Stimulated activated CD8-positive, alpha-beta memory T cell treated with anti-CD3 and anti-CD28 coated beads, Interleukin-4, amount 100 ng/mL, for 1 hour (primary cell): ENCODE measurements at places on chromosomes 5 and 9.

DNA sequence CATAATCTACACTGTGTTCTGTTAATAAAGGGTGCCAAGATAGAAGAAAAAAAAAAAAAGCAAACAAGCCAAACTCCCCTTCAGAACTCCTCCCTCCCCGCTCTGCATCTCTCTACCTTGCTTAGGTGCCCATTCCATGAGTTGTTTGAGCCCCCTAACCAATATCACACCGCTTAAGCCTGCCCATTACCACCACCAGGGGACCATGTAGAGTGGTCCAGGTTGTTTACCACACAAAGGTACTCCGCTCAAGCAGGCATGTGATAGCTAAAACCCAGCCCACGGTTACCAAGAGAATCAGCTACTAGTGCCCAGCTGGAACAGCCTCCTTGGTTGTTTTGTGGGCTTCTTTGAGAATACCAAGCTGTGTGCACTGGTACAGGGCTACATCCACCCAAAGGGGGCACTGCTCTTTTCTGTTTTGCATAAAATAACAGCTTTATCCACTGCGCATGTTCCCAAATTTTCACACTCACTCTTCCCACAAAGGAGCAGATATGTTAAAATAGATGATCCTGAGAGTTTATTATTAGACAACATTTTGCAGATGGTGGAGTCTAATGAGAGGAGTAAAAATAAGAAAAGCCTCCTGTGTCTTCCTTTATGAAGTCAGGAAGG is 304.1 kb downstream of the DEPDC1B start:
- DNase-seq = no peak

DNA sequence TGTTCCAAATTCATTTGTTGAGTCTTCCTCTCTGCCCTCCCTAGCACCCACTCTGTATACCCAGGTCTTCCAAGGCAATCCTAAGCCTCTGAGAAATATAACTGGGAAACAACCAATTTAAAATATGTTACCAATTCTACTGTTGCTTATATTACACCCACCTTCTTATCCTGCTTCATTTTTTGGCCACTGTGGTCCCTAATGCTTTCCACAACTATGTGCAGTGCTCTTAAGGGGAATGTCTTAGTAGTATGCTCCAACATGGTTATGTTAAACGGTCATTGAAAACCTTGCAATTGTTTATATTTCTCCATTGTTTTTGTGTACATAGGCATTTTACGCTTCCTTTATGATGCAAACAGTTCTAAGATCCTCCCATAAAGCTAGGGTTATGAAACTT is 273.1 kb upstream of the HAPLN1 start:
- DNase-seq = no peak

DNA sequence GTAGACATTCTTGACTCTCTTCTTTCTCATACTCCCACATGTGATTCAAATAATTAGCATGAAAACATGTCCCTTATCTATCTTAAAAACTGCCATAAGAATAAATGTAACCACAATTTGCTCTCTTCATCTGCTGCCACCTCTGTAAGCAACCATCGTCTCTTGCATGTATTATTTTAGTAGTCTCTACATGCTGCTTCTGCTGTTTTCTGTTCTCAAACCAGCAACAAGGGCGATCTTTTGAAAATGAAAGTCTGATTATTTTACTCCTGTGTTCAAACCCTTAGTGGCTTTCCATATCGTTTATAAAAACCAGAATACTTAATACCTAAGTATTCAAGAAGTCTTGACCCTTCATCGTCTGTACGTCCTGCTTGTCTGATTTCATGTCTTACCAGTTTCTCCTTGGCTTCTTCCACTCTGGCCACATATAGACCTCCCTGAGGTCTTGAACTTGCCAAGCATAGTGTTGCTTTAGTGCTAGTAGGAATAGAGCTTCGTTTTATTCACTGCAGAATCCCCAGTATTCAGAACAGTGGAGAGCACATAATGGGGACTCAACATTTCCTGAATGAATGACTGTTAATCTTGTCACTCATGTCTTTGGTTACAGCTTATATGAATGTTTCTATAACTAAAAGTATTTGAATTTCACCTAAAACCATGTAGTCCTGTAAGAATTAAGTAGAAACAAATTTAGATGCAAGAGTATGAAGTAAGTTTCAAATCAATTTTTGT is 10.6 kb downstream of the CDC42SE2 start:
- no peak for DNase-seq

DNA sequence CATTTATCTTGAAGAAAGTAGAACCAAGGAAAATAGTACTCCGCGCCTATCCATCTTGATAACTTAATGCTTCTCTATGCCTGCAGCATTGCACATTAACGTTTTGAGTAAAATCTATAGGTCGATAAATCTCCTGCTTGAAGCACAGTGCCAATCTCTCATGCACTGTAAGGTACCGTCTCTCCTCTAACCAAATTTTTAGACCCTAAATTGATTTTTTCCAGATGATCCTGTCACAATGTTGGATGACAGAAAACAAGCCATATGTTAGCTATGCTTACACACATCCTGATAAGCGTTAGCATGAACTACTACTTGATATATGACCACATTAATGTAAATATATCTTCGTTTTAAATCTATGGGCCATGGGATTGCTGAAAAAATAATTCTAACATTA is 723.8 kb upstream of the CDH6 start:
- no peak for DNase-seq

DNA sequence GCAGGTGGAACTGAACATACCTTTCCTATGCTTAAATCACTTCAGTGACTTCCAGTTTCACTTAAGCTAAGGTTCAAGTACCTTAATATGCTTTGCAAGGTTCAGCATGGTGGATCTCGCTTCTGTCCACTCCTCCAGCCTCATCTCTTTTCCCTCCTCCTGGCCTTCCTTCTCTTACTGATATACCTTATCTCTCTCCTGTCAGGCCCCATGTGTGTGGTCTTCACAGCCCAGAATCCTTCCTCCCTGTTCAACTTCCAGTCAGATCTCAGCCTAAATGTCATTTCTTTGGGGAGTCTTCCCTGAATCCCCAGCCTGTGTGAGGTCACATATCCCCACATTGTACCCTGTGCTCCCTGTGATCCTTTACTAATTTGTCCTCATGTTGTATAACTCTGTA is 87.7 kb downstream of the ANGPTL2 start:
- DNase-seq = no peak

DNA sequence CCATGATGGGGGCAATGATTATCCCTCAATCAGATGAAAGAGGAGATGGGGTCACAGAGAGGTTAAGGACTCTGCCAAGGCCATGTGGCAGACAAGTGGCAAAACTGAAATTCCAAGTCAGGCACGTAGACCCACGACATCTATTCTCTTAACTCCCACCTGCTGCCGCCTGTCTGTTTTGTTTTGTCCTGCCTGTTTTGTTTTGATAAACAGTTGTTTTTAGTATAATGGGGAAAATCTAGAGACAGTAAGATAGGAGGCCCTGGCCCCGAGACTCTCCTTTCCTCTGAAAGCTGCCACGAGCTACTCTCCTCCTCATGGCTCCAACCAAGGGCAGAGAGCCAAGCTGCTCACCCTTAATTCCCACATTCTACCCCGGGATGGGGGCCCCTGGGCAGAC is 4.9 kb downstream of the FSTL4 start:
- DNase-seq = no peak

- DNase-seq = no peak
These were observed 29.6 kb downstream of the CAPSL start for GRCh38 chr5:35908814-35909213.

DNA sequence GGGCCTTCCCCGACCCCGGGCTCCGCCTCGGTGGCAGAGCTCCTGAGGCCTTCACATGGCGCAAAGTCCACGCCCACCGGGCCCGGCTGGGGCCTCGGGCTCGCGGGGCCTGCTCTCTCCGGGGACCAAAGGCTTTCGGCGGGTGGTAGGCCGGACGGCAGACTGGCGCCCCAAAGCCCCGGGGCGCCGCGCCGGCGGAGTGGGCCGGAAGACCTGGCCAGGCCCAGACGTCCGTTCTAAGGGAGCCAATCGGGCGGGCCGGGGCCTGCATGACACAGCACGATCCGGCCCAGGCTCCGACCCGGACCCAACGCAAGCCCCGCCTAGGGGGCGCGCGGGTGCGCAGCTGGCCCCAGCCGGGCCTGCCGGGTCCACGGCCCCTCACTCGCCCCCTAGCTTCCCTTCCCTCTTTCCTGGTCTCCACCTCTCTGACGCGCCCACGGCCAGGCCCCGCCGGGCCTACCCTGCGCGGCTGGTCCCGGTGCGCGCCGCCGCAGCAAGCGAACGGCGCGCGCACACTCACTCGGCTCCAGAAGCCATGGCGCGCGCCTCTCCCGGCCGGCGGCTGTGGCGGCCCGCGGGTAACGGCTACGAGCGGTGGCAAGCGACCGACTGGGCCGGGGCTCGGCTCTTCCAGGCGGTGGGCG is 488 bp downstream of the VCP start:
- peak; percentile 50 for DNase-seq

DNA sequence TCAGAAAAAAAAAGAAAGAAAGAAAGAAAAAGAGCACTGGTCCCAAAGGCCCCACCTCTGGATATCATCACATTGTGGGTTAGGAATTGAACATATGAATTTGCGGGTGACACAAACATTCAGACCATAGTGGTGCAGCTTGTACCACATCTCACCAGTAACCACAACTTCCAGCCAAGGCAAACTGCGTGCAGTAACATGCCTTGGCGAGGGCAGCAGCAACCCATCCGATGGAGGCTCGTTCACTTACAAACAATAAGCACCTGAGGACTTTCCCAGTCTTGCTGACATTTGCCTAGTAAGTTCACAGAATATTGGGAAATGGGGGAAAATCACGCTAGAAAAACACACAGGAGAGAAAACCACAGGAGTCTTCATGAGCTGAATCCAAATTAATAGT is 508.1 kb downstream of the ZNF608 start:
- no peak for DNase-seq

GRCh38 chr9:33510262-33511183 is 13.5 kb upstream of the ANKRD18B start:
- no peak for DNase-seq

DNA sequence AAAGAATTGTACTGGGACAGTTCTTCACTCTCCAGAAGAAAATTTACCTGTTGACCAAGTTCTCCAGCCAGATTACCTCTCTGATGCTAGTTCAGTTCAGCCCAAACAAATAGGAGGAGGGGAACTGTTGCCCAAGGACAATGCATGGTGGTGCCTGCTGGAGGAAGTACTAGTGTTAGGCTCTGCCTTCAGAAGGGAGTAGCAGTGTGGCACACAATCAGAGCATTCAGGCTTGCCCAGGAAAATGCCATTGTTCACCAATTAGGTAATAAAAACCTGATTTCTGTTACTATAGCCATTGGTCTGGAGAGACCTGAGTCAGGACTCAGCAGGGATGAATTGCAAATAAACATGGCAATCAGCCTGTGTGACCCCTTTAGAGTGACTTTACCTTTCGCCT is 720.8 kb upstream of the ZNF608 start:
- DNase-seq = no peak

DNA sequence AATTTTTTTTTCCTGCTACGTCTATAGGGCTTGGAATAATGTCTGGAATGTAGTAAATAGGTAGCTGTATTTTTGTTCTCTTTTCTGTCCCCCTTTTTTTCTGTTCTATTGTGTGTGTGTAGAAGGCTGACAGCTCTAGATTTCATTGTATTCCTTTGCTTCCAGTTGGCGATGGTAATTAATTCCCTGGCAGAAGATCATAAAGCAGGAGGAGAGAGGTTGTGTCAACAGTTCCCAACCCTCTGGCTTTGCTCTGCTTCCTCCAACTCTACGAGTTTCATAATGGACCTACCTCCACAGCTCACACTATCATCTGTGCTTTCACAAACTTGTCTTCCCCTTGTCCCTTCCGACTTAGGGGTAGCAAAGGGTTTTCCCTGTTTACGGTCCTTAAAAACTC is 117.9 kb upstream of the CDH18 start:
- DNase-seq = no peak

DNA sequence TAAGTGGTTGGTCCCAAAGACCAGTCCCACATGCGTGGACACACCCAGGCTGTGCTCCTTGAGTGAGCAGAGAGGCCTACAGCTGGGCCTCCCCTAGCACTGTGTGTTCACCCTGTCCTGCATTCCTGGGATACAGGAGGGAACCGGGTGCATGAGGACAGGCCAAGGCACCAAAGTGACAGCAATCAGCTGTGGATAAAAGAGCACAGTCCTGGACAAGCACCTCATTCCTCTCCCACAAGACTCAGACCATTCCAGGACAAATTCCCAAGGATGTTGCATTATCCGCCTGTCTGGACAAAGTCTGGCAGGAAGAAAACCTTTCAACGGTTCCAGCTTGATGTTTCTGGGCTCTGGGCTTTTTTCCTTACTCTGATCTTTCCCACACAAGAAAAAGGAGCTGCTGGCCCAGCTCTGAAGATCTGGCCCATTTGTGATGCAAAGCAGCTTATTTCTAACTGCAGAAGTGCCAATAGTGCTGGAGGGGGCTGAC is 273.2 kb downstream of the ENC1 start:
- DNase-seq = no peak
